ENCODE measurements at places on chromosomes 3 and 15.

- DNase-seq, result no peak
These were observed 3.6 kb upstream of the CHD2 start for GRCh38 chr15:92896561-92896960.

DNA sequence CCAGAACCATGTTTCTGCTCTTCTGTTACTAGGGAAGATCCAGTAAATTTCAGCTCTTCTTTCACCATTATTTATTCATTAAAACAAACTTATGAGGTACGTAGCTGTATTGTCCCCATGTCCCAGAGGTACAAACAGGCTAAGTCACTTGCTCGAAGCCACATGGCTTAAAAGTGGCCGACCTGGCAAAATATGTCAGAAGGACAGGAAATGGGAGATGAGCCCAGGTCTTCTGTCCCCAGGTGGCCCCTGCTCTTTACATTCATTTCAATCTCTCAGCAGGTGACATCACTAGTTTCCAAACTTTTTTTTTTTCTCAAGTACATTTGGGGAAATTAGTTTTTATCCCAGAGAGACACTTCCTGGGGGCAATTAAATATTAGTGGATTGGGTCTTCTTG is 34.1 kb upstream of the LPP start:
- DNase-seq, result no peak

- DNase-seq, result no peak
These were observed 45.0 kb downstream of the EHHADH start for GRCh38 chr3:185208823-185209222.

DNA sequence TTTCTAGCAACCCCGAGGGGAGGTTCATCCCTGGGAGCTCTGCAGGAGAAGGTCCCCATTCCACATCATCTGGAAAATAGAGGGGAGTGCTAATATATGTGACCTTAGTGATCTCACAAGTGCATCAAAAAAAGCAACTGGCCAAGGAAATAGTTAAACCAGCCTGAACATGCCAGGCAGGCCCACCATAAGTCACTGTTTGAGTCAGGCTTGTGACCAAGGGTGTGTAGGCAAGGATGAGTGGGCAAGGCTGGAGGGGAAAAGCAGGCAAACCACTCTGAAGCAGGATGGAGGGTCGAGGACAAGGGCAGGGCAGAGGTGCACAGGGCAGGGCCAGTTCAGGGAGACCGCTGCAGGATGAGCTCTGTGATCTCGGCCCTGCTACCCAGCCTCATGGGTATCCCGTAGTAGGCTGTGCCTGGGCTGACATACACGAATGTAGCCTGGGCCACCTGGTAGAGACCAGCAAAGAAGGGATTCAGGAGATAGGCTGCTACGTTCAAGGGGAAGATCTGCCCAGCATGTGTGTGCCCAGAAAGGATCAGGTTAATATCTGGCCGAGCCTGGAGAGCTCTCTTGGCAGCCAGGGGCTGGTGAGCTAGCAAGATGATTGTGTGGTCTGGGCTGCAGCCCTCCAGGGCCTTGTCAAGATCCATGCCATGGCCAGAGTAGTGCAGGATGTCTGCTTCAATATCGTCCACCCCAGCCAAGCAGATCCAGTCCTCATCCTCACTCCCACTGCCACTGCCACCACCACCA is 4.3 kb downstream of the GLB1 start:
- DNase-seq, result no peak
